NCI-H526 treated with DMSO at 0.1 percent for 48 hours (cell line): ENCODE measurements at places on chromosomes 2 and 18.

DNA sequence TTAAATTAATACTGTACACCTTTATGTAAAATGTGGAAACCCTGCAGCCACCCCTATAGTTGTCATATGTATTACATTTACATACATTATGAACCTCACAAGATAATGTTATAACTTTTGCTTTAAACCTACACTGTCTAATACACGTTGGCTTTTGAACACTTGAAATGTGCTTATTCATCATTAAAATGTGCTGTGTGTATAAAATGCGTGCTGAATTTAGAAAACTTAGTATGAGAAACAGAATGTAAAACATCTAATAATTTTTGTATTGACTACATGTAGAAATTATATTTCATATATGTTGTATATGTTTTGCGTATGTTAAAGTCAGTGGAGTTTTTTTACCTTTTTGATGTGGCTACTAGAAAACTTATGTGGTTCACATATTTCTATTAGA, 68.8 kb downstream of the MAPRE2 start:
- DNase-seq = no peak

DNA sequence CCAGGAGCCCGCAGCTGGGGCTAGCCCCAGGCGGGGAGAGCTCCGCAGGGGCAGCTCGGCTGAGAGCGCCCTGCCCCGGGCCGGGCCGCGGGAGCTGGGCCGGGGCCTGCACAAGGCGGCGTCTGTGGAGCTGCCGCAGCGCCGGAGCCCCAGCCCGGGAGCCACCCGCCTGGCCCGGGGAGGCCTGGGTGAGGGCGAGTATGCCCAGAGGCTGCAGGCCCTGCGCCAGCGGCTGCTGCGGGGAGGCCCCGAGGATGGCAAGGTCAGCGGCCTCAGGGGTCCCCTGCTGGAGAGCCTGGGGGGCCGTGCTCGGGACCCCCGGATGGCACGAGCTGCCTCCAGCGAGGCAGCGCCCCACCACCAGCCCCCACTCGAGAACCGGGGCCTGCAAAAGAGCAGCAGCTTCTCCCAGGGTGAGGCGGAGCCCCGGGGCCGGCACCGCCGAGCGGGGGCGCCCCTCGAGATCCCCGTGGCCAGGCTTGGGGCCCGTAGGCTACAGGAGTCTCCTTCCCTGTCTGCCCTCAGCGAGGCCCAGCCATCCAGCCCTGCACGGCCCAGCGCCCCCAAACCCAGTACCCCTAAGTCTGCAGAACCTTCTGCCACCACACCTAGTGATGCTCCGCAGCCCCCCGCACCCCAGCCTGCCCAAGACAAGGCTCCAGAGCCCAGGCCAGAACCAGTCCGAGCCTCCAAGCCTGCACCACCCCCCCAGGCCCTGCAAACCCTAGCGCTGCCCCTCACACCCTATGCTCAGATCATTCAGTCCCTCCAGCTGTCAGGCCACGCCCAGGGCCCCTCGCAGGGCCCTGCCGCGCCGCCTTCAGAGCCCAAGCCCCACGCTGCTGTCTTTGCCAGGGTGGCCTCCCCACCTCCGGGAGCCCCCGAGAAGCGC, 15.0 kb upstream of the GMPPA start:
- no peak for DNase-seq

DNA sequence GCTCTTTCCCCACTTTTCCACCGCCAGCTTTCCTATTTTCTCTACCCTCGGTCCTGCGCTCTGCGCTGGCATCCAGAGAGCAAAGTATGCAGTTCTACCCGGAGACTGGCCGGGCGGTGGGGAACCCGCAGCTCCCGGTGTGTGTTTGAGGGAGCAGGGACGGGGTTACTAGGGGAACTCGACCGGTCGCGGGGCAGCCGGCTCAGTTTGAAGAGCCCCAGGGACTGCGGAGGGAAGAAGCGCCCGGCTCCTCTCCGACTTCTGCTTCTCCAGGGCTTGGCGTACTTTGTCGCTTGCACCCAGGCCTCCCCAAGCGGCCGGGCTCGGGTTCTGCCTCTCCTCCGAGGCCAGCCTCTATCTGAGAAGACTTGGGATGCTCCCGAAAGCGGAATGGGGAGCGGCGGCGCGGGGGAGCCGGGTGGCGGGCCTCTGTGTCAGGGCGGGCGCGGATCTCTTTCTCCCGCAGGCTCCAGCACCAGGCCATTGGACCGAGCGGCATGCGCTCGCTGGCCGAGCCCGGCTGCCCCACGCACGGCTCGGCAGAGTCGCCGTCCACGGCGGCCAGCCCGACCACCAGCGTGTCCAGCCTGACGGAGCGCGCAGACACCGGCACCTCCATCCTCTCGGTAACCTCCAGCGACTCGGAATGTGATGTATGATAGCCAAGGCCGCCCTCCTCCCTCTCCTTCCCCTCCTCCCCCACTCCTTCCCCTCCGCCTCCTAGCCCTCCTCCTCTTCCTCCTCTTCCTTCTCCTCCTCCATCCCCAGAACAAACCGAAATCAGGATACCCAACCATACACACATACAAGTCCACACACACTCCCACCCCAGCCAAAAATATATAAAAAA, 2.8 kb downstream of the SIX3 start:
- DNase-seq = no peak

- DNase-seq = no peak
These were observed 87.3 kb downstream of the TNFRSF11A start for GRCh38 chr18:62412231-62412979.

GRCh38 chr2:157053876-157054275, 203.6 kb upstream of the GALNT5 start:
- no peak for DNase-seq

- DNase-seq = no peak
These were observed 387.0 kb downstream of the MTX2 start for GRCh38 chr2:176656038-176656775.

GRCh38 chr2:215356948-215357461, 45.1 kb downstream of the ATIC start:
- no peak for DNase-seq

DNA sequence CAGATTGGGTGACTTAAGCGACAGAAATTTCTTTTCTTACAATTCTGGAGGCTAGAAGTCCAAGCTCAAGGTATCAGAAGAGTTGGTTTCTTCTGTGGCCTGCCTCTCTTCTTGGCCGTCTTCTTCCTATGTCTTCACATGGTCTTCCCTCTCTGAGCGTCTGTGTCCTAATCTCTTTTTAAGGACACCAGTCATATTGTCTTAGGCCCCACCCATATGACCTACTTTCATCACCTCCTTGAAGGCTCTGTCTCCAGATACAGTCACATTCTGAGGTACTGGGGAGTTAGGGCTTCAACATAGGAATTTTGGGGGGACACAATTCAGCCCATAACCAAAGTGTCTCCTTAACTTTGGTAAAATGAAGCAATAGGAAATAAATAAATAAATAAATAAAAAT, 110.9 kb upstream of the EPC2 start:
- no peak for DNase-seq

GRCh38 chr2:177763531-177764265, 308.9 kb downstream of the PDE11A start:
- DNase-seq = peak; percentile 58
